ENCODE measurements at places on chromosomes 4 and X. TPM values are rescaled to one million over a fixed set of nuclear protein-coding genes. Genes with fewer than 3 reads are reported as not detected.

The BTK gene
- 0.17 TPM for total RNA-seq

The LAP3 gene
- 61.8 TPM for total RNA-seq

The CC2D2A gene
- total RNA-seq, result 17.2 TPM

The PTPN13 gene
- 12.6 TPM for total RNA-seq

The F8A3 gene
- total RNA-seq, result 3.6 TPM

The GCNA gene
- 4.3 TPM for total RNA-seq

The HS6ST2 gene
- total RNA-seq, result 0.09 TPM

The DDIT4L gene
- total RNA-seq, result 1.5 TPM

The HEPH gene
- 26.9 TPM for total RNA-seq

The HSPA4L gene
- total RNA-seq, result 0.35 TPM

The CDKL5 gene
- total RNA-seq, result 2.1 TPM

The PPP3CA gene
- total RNA-seq, result 20.9 TPM

All from pericardium fibroblast (primary cell).